Cortex of kidney (tissue), 1 donor: ENCODE measurements at places on chromosomes 2 and 18.

DNA sequence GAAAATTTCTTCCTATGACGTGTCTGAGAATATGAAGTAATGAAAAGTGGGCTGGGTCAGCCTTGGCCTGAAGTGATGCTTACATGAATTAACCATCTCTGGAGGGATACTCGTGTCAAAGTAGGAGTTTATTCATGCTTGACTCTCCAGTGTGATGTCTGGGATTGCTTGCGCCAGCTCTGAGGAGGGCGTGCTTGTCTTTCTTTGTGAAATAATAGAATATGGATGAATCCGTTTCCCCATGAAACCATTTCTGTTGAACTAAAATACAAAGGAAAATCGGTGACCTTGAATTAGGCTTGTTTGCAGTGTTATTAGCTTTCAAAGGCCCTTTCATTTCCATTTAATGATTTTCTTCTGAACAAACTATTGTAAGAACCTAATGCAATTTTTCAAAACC is 77.9 kb downstream of the EML6 start:
- no peak for DNase-seq

- DNase-seq, result no peak
These were observed 104.8 kb downstream of the MAP4K4 start for GRCh38 chr2:101802329-101802728.

- DNase-seq, result no peak
These were observed 81.9 kb downstream of the TCF7L1 start for GRCh38 chr2:85215081-85215447.

DNA sequence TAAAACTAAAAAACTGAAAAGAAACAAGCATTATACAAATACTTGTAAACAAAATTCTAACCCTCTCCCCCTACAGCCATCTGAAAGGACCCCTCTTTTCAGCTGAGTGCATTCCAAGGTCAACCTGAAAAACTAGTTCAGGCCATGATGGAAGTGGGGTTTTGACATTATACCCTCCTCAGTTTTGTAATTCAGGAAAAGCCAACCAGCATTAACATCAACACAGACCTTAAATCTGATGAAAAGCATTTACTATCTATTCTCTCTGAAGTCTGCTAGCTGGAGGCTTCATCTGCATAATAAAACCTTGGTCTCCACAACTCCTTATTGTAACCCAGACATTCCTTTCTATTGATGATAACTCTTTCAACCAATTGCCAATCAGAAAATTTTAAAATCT is 302.2 kb downstream of the CNTNAP5 start:
- DNase-seq, result no peak

- DNase-seq, result no peak
These were observed 137.8 kb downstream of the TDRD15 start for GRCh38 chr2:21261591-21261990.

GRCh38 chr2:62204998-62205496 is 9.1 kb downstream of the B3GNT2 start:
- DNase-seq, result no peak

DNA sequence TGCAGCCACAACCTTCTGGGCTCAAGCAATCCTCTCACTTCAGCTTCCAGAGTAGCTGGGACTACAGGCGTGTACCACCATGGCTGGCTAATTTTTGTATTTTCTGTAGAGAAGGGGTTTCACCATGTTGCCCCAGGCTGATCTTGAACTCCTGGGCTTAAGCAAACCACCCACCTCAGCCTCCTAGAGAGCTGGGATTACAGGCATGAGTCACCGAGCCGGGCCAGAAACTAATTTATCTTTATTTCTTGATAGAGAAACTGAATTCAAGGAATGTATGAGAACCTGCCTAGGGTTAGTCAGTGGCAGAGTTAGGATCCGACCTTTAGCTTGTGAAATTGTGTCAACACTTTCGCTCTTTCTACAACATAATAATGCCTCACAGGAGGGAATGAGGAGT is 19.3 kb upstream of the ITGAV start:
- DNase-seq, result no peak

DNA sequence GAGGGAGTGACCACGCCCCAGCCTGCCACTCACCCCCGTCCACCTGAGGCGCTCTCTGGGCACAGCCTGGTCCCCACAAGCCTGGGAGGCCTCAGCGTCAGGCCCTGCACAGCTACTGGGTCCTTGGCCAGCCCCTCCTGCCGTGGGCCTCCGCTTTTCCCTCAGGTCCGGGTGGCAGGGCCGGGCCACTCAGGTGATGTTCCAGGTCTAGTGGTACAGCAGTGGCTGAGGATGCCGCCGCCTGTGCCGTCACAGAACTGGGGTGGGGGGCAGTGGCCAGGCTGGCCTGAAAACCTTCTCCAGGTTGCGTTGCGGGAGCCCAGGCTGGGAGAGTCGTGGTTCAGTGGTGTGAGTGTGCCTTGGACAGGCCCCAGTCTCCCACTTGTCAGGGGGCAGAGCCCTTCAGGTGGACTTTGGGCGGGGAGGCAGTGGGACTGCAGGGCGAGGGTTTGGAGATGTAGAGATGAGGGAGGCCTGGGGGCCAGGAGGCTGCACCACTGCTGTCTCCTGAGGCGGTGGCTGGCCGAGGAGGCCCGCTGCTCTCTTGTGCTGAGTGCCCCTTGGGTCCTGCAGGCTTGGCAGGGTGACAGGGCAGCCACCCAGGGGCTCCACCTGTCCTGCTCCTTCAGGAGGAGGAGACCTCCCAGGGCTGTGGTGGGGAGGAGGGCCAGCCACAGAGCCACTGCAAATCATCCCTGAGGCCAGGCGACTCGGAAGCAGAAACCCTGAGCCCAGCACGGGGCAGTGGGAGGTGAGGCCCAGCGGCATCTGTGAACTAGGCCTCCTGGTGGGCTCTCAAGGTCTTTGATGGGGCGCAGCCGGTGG is 7.6 kb downstream of the GPC1 start:
- no peak for DNase-seq

DNA sequence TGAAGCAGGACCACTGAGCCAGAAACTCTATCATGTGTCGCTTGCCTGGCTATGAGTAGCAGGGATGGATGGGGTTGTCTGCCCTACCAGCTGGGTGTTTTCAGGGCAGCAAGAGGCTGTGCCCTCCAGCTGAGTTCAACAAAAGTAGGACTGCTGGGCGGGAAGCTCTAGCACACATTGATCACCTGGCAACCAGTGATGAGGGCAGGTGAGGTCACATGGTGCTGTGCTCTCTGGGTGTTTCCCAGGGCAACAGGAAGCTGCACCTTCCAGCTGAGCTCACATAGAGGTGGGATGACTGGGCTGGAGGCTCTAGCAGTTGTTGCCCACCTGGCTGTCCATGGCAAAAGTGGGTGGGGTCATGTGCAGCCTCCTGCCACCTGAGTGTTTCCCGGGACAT is 487.3 kb upstream of the VWC2L start:
- DNase-seq, result no peak

- DNase-seq, result no peak
These were observed 44.2 kb downstream of the DPYSL5 start for GRCh38 chr2:26892133-26892532.

DNA sequence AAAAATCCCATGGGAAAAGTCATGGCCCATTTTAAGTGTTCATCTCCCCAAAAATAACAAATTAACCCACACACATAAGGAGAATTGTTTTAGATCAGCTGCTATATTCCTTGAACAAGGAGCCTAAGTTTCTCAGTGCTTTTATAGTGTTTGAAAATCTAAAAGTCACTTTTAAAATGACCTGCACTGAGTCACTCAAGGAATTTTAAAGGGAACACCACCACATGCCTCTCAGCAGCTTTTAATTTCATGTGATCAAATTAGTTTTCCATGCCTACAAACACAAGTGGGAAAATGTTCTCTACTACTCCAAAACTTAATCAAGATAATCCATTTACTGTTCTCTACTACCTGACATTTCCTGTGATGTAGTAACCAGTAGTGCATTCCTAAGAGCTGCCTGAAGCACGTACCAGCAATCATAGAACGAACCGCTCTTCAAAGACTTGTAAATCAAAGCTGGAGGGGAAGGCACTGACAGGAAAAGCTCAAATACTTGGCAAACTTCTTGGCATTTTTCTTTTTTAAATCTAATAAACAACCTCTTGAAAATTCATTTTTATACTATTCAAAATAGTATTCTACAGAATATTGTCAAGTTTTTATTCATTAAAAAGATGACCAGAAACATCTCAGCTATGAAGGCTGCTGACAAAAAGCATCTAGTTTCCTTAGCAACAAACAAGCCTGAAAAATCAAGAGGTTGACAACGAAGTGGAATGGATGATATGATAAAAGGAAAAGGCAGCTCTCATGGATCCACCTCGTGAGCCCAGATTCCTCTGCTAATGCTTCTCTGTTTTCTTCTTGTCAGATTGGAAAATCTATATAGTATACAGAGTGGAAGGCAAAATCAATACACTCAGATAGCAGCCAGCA is 37.2 kb downstream of the LRPPRC start:
- DNase-seq, result no peak

DNA sequence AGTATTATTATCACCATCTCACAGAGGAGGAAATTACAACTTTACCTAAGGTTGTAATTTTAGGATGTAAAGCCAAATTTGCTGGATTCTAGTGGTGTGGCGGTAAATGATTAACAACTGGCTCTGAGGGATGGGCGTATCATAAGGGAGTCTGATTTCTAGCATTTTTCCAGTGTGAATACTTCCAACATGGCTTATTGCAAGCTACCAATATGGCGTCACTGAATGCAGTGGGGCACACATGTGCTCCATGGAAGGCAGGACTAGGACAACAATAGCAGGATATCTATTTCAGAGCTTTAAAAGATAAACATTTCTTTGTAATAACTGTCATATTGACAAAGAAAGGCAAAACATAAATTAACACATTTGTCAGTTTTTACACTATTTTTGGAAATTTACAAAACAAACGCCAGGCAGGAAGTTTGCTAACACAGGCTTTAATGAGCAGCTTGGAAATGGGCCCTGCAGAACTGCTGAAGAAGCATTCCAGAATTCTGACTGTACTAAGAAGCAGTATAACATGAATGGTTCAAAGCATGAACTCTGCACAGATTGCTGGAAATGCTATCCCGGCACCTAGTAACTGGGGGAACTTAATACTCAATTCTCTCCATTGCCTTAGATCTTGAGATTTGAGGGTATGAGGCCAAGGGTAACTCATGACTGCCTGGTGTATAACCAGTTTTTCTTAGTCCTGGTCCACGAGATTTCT is 439.3 kb upstream of the MAP2 start:
- DNase-seq, result no peak

DNA sequence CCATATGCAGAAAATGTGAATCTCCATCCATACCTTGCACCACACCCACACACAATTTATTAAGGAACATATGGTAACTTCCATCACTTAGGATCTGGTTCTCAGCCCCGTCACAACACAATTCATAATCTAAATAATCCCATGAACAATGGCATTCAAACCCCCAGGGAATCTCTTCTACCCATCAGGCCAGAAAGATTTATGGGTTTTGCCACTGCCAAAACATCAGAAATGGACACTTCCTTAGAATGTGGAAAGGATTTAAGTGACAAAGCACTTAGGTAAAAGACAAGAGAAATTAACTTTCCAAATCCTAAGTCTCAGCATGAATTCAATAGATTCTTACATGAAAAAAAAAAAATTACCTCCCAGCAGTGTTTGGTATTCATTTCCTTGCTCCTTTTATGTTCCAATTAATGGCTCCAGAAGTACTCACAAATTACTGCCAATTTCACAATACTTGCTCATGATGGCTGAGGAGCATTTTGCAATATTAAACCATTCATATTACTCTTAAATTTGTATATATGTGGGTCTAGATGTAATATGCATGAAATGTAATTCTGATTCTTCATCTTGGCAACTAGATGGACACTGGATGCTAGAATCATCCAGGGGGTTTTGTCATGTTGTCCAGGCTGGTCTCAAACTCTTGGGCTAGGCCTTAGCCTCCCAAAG is 56.5 kb upstream of the TMEM247 start:
- no peak for DNase-seq

- DNase-seq, result no peak
These were observed 104.5 kb upstream of the KLHL14 start for GRCh38 chr18:32877371-32877770.

GRCh38 chr2:173658946-173659371 is 304.3 kb downstream of the CDCA7 start:
- no peak for DNase-seq

DNA sequence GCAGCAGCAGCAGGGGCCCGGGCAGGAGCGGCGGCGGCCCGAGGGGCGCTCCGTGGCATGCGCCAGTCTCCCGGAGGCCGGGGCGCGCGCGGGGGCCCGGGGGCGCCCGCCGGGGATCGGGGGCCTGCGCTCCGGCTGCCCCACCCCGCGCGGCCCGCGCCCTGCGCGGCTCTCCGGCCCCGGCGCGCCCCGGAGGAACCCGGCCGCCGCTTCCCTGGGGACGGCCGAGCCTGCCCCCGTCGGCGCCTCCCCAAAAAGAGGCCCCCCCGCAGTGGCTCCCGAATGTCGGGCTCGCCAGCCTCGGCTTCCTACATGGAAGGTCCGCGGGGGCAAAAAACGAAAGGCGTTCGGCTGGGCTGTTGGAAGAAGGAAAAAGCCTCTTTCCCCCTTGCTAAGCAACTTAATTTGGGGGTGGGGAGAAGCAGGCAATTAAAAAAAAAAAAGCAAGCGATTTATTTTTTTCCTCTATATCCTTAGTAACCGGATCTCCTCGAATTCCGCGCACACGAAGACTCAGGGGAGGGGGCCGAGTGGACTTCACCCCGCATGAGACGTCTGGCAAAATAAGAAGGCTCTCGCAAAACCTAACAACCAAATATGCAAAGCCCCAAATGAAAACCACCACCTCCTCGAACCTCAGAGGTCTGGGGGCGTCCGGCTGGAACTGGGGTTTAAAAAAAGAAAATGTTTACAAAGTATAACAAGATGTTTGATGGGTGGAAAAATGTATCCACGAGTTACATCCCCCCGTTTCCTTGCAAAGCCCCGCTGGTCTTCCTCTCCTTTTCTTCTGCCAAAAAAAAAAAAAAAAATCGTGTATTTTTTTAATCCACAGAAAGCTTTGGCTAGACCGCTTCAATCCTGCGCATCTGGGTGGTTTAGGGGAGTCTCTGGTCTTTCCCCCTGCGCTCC is at the start of gene SMAD7:
Gene SMAD7, minus strand, starts transcription at position 430 of the 912 bp plus-strand sequence. CDS start 541 bp downstream, outside the sequence.
- DNase-seq, result no peak

- no peak for DNase-seq
These were observed 27.5 kb upstream of the ZNF516 start for GRCh38 chr18:76522551-76522950.

GRCh38 chr2:130915595-130916437 is 79.1 kb downstream of the ARHGEF4 start:
- DNase-seq, result no peak

- no peak for DNase-seq
These were observed 264.0 kb upstream of the EPHA4 start for GRCh38 chr2:221836095-221836494.

GRCh38 chr2:71073475-71073874 is 5.0 kb downstream of the NAGK start:
- DNase-seq, result no peak

GRCh38 chr2:230234122-230234722 is 8.7 kb downstream of the SP140 start:
- DNase-seq, result no peak

- no peak for DNase-seq
These were observed 392.4 kb downstream of the TXNL1 start for GRCh38 chr18:56245866-56246580.

- no peak for DNase-seq
These were observed 592 bp upstream of the CAD start for GRCh38 chr2:27216416-27217137.
